Stimulated activated CD8-positive, alpha-beta memory T cell treated with anti-CD3 and anti-CD28 coated beads, Interleukin-7, amount 100 ng/mL, for 1 hour (primary cell): ENCODE measurements at places on chromosomes 12 and 14.
A peak's percentile ranks its signal among the peaks of the same experiment; 100 is the strongest.

- DNase-seq = no peak
Observed at GRCh38 chr12:118302053-118302452, 70.7 kb downstream of the TAOK3 start.

DNA sequence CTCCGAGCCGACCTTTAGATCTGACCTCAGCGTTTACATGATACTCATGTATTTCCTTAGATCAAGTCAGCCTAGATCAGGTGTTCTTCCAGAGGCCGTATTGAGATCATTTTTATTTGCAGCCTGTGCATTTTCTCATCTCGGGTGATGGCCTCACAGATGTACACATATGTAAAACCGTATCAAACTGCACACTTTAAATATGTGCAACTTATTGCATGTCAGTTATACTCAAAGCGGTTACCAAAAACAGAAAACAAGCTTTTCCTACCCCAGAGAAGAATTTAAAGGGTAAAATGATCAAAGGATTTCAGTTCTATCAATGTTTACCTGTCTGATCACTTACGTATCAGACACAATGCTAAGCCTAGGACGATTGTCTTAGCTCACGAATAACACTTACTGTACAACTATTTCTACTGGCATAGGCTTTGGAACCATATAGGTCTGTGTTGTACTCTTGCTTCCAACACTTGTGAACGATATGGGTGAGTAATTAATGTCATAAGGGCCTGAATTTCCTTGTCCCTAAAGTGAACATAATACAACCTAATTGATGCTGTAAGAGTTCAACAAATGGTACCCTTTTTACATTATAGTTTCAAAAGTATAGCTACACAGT lies 628 bp upstream of the LLPH start:
- DNase-seq = no peak

DNA sequence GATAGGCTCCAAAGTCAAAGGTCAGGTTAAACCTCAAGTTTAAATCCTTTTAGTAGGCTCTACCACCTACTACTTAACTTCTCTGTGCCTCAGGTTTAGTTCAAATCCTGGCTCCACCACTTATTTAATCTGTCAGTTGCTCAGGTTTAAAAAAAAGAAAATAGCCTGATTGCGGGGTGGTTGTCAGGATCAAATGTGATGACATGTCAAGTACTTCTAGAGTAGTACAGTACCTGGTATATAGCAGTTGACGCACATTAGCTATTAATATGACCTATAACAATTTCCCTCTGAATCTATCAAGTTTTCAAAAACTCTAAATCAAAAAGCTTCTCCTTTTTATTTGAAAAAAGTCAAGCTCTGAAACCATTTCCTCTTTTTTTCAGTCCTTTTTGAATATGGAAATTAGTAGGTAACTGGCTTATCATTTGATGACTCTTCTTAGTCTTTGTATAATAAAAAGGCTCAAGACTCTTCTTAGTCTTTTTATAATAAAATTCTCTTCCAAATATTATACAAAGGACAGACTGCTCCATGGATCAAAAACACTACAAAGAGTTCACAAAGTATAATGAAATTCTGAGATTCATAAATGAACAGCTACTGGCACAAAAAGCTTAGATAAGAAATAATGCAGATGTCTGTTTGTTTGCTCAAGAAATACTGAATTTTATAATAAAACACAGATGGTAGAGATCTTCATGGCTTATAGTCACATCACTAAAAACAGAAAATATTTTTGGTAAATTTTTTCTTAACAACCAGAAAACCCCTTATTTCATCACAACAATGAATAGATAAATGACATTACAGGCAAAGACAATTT lies 5.0 kb downstream of the OSBPL8 start:
- DNase-seq = no peak

DNA sequence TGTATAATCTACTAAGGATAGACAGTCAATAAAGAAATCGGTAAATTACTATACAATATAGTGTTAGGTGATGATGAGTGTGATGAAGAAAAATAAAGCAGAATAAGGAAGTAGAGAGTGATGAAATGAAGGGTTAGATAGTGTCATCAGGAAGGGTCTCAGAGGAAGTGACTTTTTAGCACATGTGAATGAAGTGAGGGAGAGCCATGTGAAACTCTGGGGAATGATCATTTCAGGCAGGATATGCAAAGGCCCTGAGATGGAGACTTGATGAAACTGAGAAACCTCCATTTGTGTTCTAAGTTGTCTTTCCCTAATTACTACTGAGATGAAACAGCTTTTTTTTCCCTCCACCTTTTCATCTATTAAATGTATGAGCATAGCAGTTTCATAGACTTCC lies 19.4 kb upstream of the GNPTAB start:
- no peak for DNase-seq

DNA sequence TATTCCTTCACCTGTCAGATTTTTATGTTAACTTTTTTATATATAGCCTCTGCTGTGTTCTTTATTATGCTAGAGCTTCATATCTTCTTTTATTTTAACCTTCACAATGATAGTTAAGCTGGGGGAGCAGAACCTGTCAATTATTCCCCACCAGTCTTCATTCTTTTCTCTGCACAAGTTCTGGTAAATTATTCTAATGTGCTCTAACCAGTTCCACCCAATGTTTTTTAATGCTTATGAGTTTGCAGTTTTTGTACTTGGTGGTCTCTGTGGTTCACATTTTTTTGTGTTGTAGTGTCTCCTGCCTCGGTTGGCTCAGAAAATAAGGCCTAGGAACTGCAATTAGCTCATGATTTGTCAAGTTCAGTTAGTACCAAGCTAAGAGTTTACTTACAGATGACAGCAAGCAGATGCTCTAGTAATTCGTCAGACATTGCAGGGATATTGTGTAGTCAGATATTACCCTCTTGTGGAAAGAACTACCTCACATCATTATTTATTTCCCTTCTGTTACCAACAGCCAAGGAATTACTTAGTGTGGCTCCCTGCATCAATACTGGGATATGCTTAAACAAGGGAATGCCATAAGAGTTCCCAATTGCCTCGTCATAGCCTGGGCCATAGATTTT lies 14.5 kb downstream of the DYRK2 start:
- DNase-seq = no peak

DNA sequence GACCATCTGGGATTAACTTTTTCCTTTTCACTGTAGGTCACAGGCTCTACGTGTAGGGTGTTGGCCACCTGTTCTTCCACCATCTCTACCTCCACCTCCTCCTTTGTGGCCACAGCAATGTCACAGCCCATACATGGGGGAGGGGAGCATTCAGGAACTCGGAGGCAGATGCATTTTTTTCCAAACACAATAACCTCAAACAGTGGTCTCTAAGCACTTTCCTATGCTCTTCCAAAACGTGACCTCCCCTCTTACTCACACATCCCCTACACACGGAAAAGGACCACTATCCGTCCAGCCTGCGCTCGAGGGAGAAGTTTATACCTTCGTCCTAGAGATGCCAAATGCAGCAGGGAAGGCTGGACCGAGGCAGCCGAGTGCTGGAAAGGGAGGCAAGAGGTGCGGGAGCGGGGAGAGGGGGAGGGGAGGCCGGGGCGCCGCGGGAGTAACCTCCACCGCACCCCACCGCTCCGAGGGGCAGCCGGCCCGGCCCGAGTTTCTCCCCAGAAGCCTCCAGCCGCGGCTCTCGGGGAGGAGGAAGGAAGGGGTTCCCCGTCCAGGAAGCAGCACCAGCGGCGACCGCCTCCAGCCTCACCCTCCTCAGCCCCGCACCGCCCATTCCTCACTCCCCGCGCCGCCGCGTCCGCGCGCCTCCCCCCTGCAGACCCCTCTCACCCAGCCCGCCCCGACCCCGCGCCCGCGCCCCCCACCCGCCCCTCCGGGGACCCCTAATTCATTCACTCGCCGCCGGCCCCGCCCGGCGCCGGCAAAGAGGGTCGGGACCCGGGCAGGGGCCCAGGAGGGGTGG lies 594 bp downstream of the KRAS start:
- peak; percentile 14 for DNase-seq

- DNase-seq = no peak
Observed at GRCh38 chr14:95206534-95206933, 49.2 kb upstream of the DICER1 start.
